ENCODE measurements at places on chromosomes 7 and 10.

- DNase-seq, result no peak
Measured at GRCh38 chr7:25308246-25308645, 80.0 kb upstream of the NPVF start.

DNA sequence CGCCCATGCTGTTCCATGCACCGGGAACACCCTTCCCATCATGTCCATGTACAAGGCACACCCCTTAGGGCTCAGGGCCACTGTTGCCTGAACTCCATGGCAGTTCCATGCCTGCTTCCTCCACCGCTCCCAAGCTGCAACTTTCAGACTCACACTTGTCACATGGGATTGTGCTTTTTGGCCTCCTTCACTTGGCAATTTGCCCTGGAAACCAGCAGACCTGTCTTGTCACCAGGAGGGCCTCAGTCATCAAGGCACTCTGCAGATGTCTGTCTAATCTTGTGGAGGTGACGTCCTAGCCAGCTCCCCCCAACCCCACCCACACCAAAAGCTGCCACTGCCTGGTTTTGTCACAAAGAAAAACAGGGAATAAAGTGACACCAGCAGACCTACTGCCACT lies 47.5 kb downstream of the CARD11 start:
- no peak for DNase-seq

GRCh38 chr10:79445977-79446757 lies 743 bp upstream of the ZCCHC24 start:
- DNase-seq, result peak; percentile 45

DNA sequence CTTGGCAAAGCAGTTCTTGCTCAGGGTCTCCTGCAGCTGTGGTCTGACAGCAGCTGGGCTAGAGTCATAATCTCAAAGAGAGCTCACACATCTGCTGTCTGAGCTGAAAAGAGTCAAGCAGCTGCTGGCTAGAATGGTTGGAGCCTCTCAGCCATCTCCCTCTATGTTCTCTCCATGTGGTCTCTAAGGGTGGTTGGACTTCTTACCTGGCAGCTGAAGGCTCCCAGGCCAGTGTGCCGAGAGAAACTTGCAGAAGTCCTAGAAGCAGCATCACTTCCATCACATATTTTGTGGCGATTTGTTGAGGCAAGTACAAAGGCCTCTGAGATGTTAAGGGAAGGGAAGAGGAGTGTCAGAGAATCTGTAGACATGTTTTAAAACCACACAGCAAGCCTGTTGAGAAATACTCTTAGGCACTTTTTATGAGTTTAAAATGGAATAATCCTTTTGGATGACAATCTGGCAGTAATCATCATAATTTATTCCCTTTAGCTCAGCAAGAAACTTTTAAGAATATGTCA lies 93.2 kb downstream of the REEP3 start:
- no peak for DNase-seq
